Activated CD4-positive, alpha-beta memory T cell treated with anti-CD3 and anti-CD28 coated beads for 36 hours (primary cell): ENCODE measurements at places on chromosomes 3 and 15. TPM values are rescaled to one million over a fixed set of nuclear protein-coding genes. Genes with fewer than 3 reads are reported as not detected.
A peak's percentile ranks its signal among the peaks of the same experiment; 100 is the strongest.

DNA sequence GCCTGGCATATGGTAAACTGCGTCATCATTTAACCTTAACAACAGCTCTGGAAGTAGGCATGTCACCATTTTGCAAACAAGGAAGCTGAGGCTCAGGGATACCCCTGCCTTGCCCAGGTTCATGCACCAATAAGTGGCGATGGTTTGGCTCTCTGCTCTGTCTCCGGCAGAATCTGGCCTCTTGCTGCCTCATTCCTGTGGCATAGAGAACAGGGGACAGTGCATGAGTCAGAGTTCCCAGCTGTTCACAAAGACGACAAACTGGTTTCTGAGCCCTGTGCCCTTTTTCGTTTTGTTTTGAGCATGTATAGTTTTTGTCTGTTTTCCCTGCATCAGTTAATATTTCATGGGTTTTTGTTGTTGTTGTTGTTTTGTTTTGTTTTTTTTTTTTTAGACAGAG, 236.8 kb downstream of the OPA1 start:
- no peak for DNase-seq

Gene SLC24A5
- not detected for total RNA-seq

Gene PHLDB2
- total RNA-seq: 2.1 TPM

DNA sequence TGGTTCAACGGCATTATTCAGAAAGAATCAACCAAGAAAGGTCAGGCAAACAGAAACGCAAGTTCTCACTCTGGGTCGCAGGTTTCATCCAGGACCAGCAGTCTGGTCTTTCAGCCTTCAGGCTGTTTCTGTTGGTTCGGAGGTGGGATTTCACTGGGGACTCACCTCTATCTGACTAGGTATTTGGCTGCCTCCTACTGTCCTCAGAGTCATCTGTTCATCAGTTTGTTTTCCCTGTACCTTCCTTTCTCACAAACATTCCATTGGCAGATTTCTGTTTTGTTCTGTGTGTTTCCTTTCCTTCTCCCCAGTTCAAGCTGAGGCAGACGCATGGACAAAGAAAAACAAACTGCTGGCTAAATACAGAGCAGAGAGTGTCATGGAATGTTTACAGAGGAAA, 1046.6 kb upstream of the CFAP20DC start:
- DNase-seq: no peak

DNA sequence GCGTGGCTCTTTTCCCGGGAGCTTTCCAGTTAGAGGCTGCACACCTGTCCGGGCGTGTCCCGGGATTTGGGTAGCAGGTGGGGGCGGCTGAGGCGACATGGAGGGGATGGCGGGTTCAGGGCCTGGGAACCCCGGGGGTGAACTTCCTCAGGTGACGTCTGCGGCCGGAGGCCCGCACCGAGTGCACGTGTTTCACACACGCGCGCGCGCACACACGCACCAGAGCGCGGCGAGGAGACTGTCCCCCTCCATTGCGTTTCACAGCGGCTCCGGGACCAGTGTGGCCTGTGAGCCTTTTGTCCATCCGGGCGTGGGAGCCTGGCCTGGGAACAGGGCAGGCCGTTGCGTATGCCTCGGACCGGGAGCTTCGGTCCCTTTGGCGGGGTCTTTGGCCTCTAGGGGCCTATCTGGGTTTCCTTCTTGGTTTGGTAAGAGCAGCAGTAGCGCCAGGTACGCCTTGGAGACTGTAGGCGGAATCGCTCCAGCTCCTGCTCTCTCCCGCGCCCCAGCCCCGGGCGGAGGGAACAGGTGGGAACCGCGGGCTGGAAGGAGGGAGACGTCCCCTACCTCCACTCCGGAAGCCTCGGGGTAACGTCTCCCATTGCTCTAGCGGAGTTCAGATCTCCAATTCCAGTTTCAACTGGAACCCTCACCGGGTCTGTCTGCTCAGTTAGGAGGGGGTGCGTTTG, 220.0 kb downstream of the MEIS2 start:
- no peak for DNase-seq

DNA sequence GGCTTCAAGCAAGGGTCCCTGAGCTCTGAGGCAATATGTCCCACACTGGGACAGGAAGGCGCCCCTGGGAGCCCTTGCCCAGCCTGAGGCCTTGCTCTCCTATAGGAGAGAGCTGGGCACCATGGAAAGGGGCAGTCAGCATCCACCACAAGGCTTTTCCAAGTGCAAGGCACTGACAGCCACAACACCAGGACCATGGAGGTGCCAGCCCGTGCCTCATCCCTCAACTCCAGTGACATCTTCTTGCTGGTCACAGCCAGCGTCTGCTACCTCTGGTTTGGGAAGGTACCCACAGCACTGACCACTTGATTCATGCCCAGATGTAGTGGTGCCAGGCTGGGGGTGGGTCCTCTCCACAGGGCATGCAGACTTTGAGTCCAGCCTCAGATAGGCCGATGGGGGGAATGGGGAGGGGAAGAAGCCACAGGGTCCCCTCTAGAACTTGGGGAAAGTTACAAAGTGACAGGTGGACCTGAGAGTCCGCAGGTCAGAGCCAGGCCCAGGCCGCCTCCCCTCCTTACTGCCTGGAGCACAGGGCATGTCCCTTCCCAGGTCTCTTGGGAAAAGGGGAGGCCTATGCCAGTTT, 11.8 kb downstream of the VILL start:
- DNase-seq: peak; percentile 7

Gene BCL2A1
- 111 TPM for total RNA-seq

GRCh38 chr15:47870956-47871625, 153.8 kb downstream of the SEMA6D start:
- DNase-seq: no peak

Gene CA12
- 0.07 TPM for total RNA-seq

GRCh38 chr3:188706176-188706575, 465.6 kb upstream of the TPRG1 start:
- no peak for DNase-seq

DNA sequence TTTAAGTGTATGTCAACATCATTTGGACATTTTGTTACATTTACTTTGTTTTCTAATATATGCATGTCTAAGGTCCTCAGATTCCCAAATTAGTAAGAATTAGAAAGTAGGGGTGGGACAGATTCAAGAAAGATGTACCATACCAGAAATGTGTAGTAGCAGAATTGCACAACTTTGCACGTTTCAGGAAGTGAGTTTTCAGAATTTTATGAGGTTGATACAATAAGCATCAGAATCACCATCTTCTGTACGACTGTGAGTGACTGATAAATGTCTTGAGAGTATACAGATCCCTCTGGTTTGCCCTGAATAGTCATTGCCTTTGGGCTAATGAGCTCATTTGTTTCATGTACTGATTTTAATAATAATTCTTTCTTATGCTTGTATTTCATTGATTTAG, 9.3 kb downstream of the ARIH2 start:
- no peak for DNase-seq

Gene GATM
- total RNA-seq: 0.62 TPM

DNA sequence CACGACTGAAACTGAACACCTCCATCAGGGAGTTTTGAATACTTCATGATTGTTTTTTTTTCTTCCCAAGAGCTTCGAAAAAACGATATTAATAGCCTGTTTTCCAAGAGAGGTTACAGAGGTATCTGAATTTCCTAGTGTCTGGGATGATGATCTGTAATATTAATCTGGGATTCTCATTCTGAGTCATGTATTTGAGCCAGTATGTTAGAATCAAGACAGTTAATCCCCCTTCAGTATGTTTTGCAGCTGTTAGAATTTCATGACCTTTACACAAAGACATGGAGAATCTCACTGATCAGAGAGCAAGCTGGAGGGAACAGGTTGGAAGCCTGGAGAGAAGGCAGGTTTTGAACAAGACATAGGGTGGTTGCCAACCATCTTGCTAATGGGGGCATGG, 234.5 kb upstream of the GAP43 start:
- no peak for DNase-seq

GRCh38 chr15:39501366-39502081, 79.4 kb upstream of the THBS1 start:
- no peak for DNase-seq

Gene CNBP
- 342 TPM for total RNA-seq

Gene TIMP4
- total RNA-seq: 0.36 TPM

- no peak for DNase-seq
Measured at GRCh38 chr3:124306665-124307064, 314.7 kb upstream of the ROPN1 start.

GRCh38 chr15:34043391-34043790, 4.4 kb upstream of the AVEN start:
- DNase-seq: no peak

- DNase-seq: no peak
Measured at GRCh38 chr3:71444861-71445259, 138.7 kb downstream of the FOXP1 start.

DNA sequence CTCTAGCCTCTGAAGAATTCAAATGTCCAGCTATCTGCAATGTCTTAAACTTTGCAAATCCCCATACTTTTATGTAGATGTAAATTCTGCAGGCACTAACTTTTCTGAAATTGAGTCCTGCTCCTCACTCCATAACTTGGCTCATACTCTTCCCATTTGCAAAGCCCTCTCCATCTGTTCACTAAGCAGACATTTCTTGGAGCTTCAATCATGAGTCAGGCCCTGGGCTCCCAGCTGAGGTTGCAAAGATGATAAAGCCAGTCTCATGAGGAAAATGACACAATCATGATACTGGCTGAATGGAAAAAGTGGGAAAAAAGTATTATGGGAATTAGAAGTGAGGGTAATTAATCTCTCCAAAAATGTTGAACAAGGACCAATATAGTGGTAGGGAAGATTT, 507.6 kb downstream of the NR2F2 start:
- no peak for DNase-seq

DNA sequence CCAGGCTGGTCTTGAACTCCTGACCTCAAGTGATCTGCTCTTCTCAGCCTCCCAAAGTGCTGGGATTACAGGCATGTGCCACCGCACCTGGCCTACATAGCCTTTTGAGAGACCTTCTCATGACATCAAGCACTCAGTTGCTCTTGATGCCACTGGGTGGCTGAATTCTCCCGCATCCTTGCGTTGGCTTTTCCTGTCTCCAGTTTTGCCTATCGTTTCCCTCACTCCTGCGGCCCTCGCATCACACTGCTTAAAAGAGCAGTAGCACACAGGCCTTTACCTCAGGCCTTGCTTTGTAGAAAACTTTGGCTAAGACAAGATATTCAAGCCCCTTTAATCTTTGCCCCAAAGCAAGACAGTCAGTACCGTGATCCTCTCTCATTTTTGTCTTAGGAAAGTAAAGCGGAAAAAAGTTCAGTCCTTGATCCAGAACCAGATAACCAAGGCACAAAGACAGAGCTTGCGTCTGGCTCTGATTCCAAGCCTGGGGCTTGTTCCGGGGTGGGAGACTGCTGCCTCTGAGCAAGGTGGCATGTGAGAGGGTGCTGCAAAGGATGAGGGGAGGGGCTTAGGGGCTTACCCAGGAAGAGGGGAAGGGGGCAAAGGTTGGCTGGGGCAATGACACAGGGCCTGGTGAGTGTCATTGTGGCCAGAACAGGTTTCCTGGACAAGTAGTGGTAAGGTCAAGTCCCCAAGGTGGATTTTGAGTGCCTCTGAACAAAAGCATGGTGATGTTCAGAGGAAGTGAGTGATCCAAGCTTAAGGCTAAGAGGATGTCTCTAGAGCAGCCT, 175.0 kb upstream of the TLE3 start:
- no peak for DNase-seq

DNA sequence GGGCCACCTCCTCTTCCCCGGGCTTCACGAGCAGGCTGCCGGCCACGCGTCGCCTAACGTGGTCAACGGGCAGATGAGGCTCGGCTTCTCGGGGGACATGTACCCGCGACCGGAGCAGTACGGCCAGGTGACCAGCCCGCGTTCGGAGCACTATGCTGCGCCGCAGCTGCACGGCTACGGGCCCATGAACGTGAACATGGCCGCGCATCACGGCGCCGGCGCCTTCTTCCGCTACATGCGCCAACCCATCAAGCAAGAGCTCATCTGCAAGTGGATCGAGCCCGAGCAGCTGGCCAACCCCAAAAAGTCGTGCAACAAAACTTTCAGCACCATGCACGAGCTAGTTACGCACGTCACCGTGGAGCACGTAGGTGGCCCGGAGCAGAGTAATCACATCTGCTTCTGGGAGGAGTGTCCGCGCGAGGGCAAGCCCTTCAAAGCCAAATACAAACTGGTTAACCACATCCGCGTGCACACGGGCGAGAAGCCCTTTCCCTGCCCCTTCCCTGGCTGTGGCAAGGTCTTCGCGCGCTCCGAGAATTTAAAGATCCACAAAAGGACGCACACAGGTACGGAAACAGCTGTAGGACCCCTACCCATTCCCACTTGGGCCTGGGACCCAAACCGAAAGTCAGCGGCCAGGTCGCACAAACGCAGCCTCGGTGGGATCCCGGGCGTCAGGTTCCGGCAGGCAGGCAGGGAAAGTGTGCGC, 1.5 kb downstream of the ZIC1 start:
- DNase-seq: no peak

DNA sequence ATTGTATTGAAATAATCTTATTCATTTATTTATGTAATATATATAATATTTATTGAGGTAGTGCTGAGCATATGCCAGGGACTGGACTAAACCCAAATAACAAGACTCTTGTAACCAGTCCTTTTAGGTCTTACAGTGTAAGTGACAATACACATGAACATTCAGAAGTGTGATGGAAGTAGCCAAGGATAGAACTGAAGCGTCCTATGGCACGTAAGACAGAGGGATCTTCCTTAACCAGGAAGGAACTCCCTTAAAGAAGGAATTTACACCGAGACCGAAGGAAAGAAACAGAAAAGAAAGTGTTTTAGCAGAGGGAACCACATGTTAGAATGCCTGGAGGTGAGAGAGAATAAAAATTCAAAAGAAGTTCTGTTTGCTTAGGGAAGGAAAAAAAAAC, 23.6 kb upstream of the CLDN1 start:
- no peak for DNase-seq

Gene C2CD4A
- total RNA-seq: 2.6 TPM

Gene SMCO1
- total RNA-seq: not detected

GRCh38 chr3:127604035-127604434, 5.8 kb downstream of the MCM2 start:
- DNase-seq: no peak

DNA sequence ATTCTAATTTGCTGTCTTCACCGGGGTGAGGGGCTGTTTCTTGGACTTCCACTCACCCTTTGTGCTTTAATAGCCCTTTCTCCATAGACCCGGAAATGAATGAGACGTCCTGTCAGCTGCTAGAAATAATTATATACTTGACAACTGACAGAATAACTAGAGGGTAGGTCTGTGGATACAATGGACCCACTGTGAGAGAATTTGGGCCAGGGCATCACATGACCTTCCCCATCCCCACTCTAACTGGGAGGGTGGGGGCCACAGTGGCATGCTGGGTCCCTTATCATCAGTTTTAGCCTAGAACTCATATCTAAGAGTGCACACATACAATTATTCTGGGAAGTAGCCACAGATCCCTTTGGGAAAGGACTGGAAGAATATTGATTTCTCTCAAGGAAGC, 25.9 kb upstream of the MINAR1 start:
- DNase-seq: no peak

Gene P2RY1
- 0.15 TPM for total RNA-seq
